ENCODE measurements at places on chromosomes 11 and 22. TPM values are rescaled to one million over a fixed set of nuclear protein-coding genes. Genes with fewer than 3 reads are reported as not detected.
A peak's percentile ranks its signal among the peaks of the same experiment; 100 is the strongest.

GRCh38 chr11:28318871-28319270 lies 210.7 kb downstream of the METTL15 start:
- DNase-seq = peak; percentile 84

The GLYATL1 gene
- total RNA-seq = 0.58 TPM

- no peak for DNase-seq
Observed at GRCh38 chr22:46922037-46922436, 159.6 kb downstream of the TBC1D22A start.

The GAL gene
- total RNA-seq = 0.40 TPM

All from muscle of leg (tissue), 16 donors.